Fibroblast of skin of left quadriceps (primary cell): ENCODE measurements at places on chromosomes 6 and 20.
A peak's percentile ranks its signal among the peaks of the same experiment; 100 is the strongest.

- no peak for DNase-seq
These were observed 106.4 kb downstream of the JARID2 start for GRCh38 chr6:15352220-15352619.

GRCh38 chr20:40855269-40855668 lies 166.2 kb upstream of the MAFB start:
- no peak for DNase-seq

GRCh38 chr6:43964659-43965570 lies 162.3 kb downstream of the MRPL14 start:
- no peak for DNase-seq

DNA sequence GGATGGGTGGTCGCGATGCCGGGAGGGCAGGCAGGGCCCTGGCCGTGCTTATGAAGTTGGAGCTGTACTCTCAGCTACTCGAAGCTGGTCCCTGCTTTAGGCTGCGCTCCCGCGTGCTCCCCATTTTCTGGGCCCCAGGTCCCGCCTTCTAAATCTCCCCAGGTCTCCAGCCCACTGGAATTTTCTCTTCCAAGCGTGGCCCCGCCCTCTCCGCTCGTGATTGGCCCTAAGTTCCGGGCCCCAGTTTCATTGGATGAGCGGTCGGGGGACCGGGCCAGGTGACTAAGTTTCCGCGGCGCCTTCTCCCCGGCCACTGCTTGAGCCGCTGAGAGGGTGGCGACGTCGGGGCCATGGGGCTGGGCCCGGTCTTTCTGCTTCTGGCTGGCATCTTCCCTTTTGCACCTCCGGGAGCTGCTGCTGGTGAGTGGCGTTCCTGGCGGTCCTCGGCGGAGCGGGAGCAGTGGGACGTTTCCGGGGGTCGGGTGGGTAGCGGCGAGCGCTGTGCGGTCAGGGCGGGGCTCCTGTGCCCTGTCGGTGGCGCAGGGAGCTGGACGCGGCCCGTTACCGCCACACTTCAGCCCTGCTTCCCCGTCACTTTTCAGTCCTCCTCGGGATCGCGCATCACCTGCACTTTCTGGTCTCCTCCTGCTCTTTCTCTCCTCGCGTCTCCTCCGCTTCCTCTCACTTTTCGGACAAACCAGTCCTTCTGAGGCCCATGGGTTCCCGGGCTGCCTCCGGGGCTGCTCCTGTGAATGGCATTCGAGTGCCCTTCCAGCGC lies at the start of gene MICA:
Gene MICA, plus strand, starts transcription at position 313 of the 778 bp plus-strand sequence. Its CDS starts 38 bp downstream, at position 351.
- peak; percentile 55 for DNase-seq

DNA sequence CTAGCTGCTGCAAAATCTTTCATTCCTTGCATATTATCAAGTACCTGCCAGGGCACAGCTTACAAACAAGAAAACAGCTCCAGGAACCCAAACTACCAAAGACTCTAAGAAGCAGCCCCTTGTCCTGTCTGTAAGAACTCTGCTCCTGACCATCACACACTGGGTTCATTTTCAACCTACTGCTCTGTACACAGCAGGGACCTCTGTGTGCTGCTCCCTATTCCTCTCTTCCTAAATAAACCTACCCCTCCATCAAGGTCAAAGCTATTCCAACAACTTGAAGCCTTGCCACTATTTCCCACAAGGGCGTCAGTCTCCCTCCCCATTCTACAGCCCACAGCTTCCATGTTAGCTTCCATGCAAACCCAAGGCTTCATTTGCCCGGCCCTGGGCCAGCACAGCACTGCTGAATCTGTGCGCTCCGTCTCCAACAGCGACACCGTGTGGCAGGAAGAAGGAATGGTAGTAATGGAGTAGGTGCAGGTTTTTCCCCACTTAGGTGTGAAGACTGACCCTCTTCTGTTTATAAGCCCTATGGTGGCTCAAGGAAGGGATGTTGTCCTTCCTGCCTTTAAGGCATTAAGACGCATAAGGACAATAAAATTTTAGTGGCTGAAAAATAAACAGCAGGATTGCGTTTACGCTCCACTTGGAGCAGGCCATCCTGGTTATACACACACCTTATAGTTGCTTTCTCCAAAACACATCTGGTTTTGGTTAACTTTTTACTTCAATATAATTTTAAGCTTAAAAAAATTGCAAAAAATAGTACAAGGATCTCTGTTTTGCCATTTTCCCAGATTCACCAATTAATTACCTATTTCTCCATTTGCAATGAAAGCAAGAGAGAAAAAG lies 115.2 kb upstream of the NXT1 start:
- no peak for DNase-seq

DNA sequence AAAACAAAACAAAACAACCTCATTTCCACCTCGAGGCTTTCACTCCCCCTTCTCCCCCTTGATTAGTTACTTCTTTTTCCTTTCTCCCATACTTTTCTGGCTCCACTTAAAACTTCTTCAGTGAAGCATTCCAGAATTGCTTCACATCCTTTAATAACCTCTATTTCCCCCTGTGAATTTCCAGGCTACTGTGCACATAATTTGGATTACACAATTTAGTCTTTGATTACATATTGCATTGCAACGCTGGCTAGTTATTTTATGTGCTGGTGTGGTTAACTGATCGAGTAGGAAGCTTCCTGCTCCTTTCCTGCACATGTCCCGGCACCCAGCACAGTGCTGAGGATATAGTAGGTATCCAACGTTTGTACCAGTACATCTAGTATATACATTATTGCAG lies 28.1 kb upstream of the EEF1E1 start:
- peak; percentile 8 for DNase-seq

GRCh38 chr6:72849346-72849745 lies 227.5 kb downstream of the KCNQ5 start:
- no peak for DNase-seq

DNA sequence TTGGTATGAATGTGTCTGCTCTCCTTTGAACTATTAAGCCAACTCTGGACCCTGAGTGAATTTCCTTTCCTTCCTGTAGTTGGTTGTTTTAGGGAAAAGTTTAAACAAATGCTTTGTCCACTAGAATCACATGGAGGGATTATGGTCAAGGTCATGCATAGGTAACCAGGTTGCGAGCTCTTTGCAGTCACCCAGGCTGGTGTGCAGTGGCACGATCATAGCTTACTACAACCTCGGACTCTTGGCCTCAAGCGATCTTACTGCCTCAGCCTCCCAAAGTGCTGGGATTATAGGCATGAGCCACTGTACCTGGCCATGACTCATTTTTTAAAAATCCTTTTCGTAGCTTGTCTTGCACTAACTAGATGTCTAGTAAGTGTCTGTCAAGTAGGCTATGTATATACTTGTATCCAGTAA lies 88.0 kb upstream of the SOX4 start:
- no peak for DNase-seq

DNA sequence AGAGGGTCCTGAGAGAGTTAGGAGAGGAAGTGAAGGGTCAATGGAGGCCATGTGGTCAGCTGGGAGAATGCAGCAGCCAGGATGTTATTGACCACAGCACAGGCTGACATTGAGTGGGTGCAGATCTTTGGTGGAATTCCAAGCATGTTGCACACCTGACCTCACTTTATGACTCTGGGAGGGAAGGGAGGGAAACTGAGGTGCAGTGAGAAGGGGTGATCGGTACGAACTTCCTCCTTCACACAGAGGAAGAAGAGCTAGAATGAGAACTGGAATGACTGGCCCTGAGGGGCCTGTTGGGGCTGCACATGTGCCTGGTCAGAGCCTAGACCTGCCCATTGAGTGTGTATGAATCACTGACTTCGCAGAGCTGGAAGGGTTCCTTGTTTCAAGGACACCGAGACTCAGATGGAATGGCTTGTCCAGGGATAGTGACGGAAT lies 9.8 kb downstream of the FAM83D start:
- no peak for DNase-seq

- peak; percentile 37 for DNase-seq
These were observed 289.4 kb downstream of the THBS2 start for GRCh38 chr6:168964138-168964835.

- DNase-seq: no peak
These were observed 146.8 kb downstream of the GJA1 start for GRCh38 chr6:121582262-121582661.

- peak; percentile 37 for DNase-seq
These were observed 37.1 kb upstream of the PROKR2 start for GRCh38 chr20:5353624-5354496.

DNA sequence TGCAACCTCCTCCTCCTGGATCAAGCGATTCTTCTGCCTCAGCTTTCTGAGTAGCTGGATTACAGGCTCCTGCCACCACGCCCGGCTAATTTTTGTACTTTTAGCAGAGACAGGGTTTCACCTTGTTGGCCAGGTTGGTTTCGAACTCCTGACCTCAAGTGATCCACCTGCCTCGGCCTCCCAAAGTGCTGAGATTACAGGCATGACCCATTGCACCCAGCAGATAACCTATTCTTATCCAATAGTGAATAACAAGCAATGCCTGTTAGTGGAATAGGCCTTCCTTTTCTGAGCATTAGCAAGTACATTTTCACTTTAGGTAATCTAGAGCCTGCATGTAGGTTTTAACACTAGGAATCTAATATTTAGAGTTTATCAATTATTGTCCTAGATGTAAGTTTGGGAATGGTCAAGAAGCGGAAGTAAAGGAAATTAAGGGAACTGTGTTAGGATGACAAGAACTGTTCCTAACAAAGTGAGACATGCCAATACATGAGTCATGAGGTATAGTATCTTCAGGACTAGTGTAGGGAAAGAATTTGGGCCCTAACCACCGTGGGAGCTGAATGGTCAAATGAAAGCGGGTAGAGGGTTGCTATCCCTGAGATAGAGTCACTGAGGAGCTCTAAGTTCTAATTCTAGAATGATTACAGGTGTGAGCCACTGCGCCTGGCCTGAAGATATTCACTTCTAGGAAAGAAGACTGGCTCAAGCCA lies 15.0 kb downstream of the BLTP3A start:
- no peak for DNase-seq

GRCh38 chr6:159008656-159009288 lies 8.8 kb upstream of the RSPH3 start:
- no peak for DNase-seq

DNA sequence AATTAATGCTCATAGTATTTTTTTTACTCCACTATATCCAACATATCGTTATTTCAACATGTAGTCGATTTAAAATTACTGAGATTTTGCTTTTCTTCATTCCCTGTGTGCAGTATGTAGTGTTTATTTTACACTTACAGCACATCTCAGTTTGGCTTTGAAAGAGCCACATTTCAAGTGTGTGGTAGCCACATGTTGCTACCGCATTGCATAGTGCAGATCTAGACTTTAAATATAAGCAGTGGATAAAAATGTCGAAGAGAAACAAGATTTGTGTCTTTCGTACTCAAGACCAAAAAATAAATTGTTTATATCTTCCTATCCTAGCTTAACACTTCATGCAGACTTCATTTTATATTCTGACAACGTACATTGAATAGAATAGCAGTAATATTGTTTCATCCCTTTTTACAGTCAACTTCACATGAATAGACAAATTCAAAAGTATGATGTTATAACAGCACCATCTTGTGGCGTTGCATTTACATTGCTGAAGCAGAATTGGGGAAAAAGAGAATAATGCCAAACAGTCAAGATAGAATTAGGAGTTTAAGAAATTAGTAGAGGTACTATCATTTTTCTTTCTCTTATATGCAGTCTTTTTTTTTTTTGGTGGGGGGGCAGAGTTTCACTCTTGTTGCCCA lies 29.9 kb downstream of the FBXO5 start:
- no peak for DNase-seq

- no peak for DNase-seq
These were observed 10.5 kb downstream of the NT5E start for GRCh38 chr6:85460154-85460920.

GRCh38 chr6:14906621-14907020 lies 339.2 kb upstream of the JARID2 start:
- no peak for DNase-seq

DNA sequence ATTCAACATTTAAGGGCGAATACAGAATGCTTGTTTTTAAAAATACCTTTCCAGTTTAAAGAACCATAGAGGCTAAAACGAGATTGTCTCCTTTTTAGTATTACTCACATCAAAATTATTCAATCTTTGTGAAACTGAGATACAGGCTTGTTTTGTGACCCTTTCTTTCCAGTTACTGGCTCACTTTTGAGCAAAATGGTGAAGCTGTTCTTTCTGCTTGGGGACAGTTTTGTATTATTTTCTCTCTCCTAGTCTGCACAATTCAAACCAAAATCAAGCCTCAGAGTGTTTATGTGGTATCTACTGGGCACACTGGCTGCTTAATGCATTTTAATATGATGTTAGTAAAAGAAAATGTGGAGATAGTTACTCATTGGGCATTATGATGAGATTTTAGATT lies 36.5 kb downstream of the HIVEP1 start:
- no peak for DNase-seq

DNA sequence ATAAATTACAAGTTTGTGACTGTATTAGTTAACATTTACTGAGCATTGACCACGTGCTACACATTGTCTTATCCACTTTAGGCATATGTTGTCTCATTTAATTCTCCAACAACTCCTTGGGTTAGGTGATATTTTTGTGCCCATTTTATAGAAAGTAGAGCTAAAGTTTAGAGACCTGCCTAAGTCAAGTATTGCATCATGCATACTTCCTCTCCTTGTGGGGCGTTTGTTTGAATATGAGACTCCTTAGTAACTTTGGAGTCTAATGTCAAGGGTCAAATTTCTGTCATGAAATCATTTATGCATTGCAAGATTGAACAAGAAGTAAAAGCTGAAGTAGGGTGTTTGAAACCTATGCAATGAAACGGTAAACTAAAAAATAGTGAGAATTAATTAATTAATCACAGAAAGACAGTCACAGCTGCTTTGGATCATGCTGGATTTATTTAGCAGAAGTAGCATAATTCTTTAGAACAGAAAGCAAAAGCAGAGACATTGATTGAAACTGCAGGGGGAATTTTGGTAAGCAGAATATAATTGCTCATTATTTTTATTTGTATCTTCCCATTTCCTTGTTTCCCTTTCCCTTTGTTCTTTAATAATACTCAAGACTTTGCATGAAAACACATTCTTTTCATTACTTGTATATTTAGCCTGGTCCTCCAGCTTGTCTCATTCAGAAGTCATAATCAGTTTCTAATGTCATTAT lies 1374.4 kb upstream of the GJE1 start:
- DNase-seq: no peak

DNA sequence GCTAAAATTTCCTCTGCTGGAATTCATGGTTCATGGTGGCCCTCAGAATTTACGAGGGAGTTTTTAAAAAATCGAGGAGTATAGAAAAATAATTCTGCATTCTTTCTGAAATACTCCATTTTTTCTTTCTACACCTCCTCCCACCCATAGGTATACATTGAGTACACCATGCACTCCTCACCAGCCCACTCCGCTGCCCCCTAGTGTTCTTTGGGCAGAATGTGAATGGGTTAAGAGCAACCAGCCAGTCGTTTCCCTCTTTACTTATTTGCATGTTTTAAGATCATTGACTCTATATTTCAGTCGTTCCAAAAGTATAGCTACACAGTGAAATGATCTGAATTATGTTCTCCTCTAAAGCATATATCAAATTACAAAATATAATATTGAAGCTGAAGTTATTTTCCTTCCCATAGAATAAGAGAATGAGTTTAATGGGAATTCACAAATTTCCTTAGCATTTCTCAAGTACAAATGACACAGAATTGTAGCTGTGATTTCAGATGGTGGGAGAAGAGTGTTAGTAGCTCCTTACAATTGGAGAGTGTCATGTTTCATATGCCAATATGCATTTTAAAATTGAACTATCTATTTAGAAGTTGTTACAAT lies 977.7 kb upstream of the SLC35B3 start:
- DNase-seq: no peak

- DNase-seq: no peak
These were observed 37.8 kb downstream of the SLX4IP start for GRCh38 chr20:10472871-10473270.

- peak; percentile 28 for DNase-seq
These were observed 148.1 kb downstream of the ZDHHC14 start for GRCh38 chr6:157528931-157529653.
